ENCODE measurements at places on chromosomes 2 and 18.

DNA sequence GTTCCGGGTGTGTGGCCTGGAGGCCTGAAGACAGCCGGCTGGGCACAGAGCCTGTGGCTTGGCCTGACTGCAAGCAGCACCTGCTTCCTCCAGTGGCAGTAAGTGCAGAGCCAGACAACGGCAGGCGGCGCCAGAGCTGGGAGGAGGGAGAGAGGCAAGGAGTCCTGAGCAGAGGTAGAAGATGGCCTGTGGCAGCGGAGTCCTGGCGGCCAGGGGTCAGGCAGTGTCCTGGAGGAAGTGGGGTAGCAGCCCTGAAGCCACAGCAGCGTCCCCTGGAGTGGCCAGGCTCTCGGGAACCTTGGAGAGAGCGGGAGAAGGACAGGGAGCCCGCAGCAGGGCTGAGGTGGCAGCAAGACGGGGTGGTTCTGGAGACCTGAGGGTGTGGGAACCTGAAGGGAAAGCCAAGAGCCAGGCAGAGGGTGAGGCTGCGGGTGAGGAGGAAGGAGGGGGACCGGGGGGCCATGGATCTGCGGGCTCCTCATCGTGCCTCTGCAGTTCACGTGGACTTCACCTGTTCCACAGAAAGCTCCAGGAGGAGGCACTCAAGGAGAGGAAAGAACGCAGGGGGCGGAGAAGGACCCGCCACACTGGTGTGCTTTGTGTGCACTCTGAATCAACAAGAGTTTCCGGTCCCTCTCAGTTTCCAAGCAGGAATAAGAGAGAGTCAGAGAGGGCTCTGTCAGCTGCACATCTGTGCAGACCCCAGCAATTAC lies 85.9 kb downstream of the USP40 start:
- DNase-seq: no peak

- DNase-seq: no peak
These were observed 1287.5 kb upstream of the NXPH2 start for GRCh38 chr2:140067661-140068060.

DNA sequence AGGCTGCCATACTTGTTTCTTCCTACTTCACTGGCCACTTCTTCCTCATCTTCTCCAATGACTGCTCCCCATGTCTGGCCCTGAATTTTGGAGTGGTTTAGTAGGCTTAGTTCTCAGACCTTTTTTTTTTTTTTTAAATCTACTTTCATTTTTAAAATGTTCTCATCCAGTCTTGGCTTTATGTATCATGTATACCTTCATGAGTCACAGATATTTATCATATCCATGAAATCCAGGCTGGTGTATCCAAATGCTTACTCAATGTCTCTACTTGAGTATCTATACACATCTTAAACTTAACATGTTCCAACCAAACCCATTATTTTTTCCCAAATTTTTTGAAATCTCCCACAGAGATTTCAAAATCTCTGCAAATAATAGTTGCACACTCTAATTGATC lies 26.3 kb upstream of the CFAP36 start:
- DNase-seq: no peak

GRCh38 chr2:206204710-206205109 lies 45.0 kb downstream of the EEF1B2 start:
- DNase-seq: no peak

DNA sequence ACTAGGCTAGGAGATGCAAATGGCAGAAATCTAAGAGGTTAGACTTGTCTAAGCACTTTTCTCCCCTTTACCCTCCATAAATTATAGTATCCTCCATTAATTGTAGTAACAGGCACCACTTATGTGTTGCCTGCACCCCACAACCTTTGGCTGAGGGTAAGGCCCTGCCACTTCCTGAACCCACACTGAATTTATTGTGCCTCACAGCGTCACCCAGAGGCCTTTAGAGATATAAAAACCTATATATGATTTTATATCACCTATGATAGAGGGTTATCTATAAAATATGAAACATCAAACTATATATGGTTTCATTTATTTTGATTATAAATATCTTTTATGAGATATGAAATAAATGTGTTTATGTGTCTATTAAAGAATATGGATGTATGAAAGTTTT lies 2.6 kb downstream of the UGT1A9 start:
- DNase-seq: no peak

GRCh38 chr2:119377294-119377992 lies 10.7 kb downstream of the DBI start:
- DNase-seq: no peak

- DNase-seq: no peak
These were observed 339.2 kb upstream of the EPHA4 start for GRCh38 chr2:221911321-221911720.

DNA sequence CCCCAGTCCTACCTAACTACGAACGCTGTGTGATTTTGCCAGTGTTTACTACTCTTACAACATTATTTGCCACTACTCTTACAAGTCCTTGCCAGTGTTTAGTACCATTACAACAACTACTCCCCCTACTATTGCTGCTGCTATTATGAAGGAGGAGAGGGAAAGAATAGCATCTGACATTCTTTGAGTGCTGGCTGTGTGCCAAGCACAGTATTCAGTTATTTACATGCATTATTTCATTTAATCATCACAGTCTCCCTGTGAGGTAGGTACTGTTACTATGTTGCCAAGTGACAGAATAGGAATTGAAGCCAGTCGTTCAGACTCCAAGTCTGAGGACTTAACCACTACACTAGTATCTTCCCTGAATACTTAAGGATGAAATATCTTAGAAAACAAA lies 185.9 kb upstream of the FOSL2 start:
- no peak for DNase-seq
